ENCODE measurements at places on chromosomes 11 and 22. TPM values are rescaled to one million over a fixed set of nuclear protein-coding genes. Genes with fewer than 3 reads are reported as not detected.

DNA sequence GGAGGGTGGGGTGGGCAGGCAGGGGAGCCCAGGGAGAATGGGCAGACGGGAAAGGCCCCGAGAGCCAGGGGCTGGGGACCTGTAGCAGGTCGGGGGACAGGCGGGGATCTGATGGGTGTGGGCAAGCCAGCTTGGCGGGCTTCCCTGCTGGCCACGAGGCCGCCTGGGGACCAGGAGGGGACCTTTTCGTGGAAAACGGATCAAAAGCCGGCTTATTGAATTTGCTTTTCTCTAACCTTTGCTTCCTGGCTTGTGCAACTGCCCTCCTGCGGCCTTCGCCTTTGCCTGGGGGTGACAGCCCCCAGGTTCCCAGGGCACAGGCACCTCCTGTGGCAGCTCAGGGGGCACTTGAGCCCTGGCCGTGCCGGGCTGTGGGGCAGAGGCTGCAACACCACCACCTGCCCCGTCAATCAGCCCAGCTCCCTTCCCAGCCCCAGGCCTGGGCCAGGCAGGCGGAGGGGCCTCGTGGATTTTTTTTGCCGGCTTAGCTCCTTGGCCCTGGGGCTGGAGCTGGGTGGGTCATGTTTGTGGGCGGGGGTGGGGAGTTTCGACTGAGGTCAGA, 41.6 kb upstream of the H19 start:
- no peak overlapping the region for H3K27ac ChIP-seq
- H3K4me3 ChIP-seq, result no peak overlapping the region
- H3K27me3 ChIP-seq, result peaks cover 7% of the 10 kb centered on the region

GRCh38 chr22:29998627-29999384, 81.5 kb upstream of the HORMAD2 start:
- peaks cover 27% of the 10 kb centered on the region for H3K4me1 ChIP-seq
- peak; percentile 45 for DNase-seq
- no peak overlapping the region for H3K4me3 ChIP-seq

- no peak overlapping the region for H3K4me3 ChIP-seq
- H3K27me3 ChIP-seq, result no peaks in the 10 kb centered on the region
- no peaks in the 10 kb centered on the region for H3K36me3 ChIP-seq
These were observed 34.6 kb upstream of the MN1 start for GRCh38 chr22:27836181-27836580.

- H3K4me1 ChIP-seq, result no peaks in the 10 kb centered on the region
- H3K27me3 ChIP-seq, result no peaks in the 10 kb centered on the region
- H3K4me3 ChIP-seq, result no peak overlapping the region
- H3K36me3 ChIP-seq, result no peaks in the 10 kb centered on the region
- no peak for DNase-seq
- H3K27ac ChIP-seq, result no peak overlapping the region
These were observed 64.3 kb upstream of the ZC3H12C start for GRCh38 chr11:110028921-110029320.

Gene FAM83F
- polyA plus RNA-seq, result not detected

- no peaks in the 10 kb centered on the region for H3K36me3 ChIP-seq
- H3K4me3 ChIP-seq, result no peak overlapping the region
- H3K27ac ChIP-seq, result no peak overlapping the region
- H3K27me3 ChIP-seq, result no peaks in the 10 kb centered on the region
These were observed 373.6 kb upstream of the DDI1 start for GRCh38 chr11:103662880-103663279.

Gene CHRM1
- not detected for polyA plus RNA-seq

Gene RTN4RL2
- polyA plus RNA-seq, result 1.1 TPM

Gene SCN2B
- polyA plus RNA-seq, result not detected

Gene HTR3B
- not detected for polyA plus RNA-seq

- H3K36me3 ChIP-seq, result no peaks in the 10 kb centered on the region
- H3K4me3 ChIP-seq, result no peak overlapping the region
- H3K27ac ChIP-seq, result no peak overlapping the region
- H3K27me3 ChIP-seq, result peaks cover 7% of the 10 kb centered on the region
These were observed 7.3 kb upstream of the PES1 start for GRCh38 chr22:30598986-30599385.

Gene CRYBA4
- not detected for polyA plus RNA-seq

GRCh38 chr11:14842002-14842401, 50.0 kb downstream of the CYP2R1 start:
- no peak for DNase-seq
- no peaks in the 10 kb centered on the region for H3K36me3 ChIP-seq
- no peaks in the 10 kb centered on the region for H3K27me3 ChIP-seq
- H3K4me3 ChIP-seq, result no peak overlapping the region
- H3K27ac ChIP-seq, result no peak overlapping the region
- H3K4me1 ChIP-seq, result no peaks in the 10 kb centered on the region

DNA sequence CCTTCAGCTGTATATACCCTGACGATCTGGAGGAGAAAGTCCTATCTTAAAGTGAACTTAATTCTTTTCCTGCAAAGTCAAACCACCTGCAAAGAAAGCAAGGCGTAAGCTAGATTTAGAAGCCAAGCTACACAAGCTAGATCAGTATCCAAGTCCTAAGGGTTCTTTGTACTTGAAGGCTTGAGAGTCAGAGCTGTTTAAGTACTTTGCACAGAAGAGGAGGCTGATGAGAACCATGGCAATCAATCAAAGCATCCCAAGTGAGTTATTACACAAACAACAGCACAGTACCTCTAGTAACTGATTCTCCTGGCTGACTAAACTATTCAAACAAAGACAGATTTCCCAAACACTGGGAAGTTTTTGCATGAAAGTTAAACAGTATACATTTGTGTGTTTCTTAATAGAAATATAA, 1.9 kb downstream of the CDON start:
- no peak overlapping the region for H3K27ac ChIP-seq
- H3K4me3 ChIP-seq, result no peak overlapping the region
- no peaks in the 10 kb centered on the region for H3K36me3 ChIP-seq

- no peak for DNase-seq
- no peaks in the 10 kb centered on the region for H3K4me1 ChIP-seq
- no peak overlapping the region for H3K4me3 ChIP-seq
- H3K36me3 ChIP-seq, result no peaks in the 10 kb centered on the region
- H3K27ac ChIP-seq, result no peak overlapping the region
These were observed 68.9 kb downstream of the C11orf58 start for GRCh38 chr11:16807306-16807705.

- no peak for DNase-seq
- peaks cover 8% of the 10 kb centered on the region for H3K4me1 ChIP-seq
- no peak overlapping the region for H3K27ac ChIP-seq
- no peaks in the 10 kb centered on the region for H3K36me3 ChIP-seq
These were observed 1.8 kb upstream of the MUC2 start for GRCh38 chr11:1072821-1073231.

- H3K4me1 ChIP-seq, result no peaks in the 10 kb centered on the region
- H3K4me3 ChIP-seq, result no peak overlapping the region
- H3K36me3 ChIP-seq, result no peaks in the 10 kb centered on the region
- DNase-seq, result no peak
- no peaks in the 10 kb centered on the region for H3K27me3 ChIP-seq
These were observed 81.3 kb upstream of the CADM1 start for GRCh38 chr11:115585361-115586024.

- no peaks in the 10 kb centered on the region for H3K27me3 ChIP-seq
- H3K4me1 ChIP-seq, result no peaks in the 10 kb centered on the region
- no peaks in the 10 kb centered on the region for H3K36me3 ChIP-seq
- H3K4me3 ChIP-seq, result no peak overlapping the region
- DNase-seq, result no peak
These were observed 1505.6 kb downstream of the BRD1 start for GRCh38 chr22:48321986-48322545.

- H3K27me3 ChIP-seq, result peaks cover 8% of the 10 kb centered on the region
- no peak overlapping the region for H3K27ac ChIP-seq
- H3K36me3 ChIP-seq, result no peaks in the 10 kb centered on the region
- DNase-seq, result peak; percentile 25
- no peak overlapping the region for H3K4me3 ChIP-seq
- H3K4me1 ChIP-seq, result no peaks in the 10 kb centered on the region
These were observed 24.1 kb upstream of the CCDC188 start for GRCh38 chr22:20174785-20175596.

DNA sequence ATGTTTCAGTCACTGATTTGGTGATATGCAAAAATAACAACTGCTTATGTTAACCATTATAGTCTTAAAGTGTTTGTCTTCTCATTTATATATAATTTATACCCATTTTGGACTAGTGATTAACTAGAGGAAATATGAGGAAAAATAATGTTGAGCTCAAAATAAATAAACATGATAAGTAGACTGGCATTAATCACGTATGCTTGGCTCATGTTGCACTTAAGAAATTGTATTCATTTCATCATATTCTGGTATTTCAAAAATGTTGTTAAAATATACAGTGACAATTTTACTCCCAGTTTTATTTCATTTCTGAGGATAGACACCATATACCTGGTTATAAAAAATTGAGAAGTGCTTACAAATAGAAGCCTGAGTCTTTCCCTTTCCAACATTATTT, 3.8 kb upstream of the OR10D3 start:
- H3K27ac ChIP-seq, result no peak overlapping the region
- H3K27me3 ChIP-seq, result peaks cover 12% of the 10 kb centered on the region
- H3K4me3 ChIP-seq, result no peak overlapping the region
- no peak for DNase-seq

Gene SHANK3
- 0.08 TPM for polyA plus RNA-seq

- H3K4me1 ChIP-seq, result peaks cover 11% of the 10 kb centered on the region
- no peak for DNase-seq
- no peak overlapping the region for H3K4me3 ChIP-seq
- no peaks in the 10 kb centered on the region for H3K36me3 ChIP-seq
These were observed 5.7 kb downstream of the CTSD start for GRCh38 chr11:1757861-1758610.

DNA sequence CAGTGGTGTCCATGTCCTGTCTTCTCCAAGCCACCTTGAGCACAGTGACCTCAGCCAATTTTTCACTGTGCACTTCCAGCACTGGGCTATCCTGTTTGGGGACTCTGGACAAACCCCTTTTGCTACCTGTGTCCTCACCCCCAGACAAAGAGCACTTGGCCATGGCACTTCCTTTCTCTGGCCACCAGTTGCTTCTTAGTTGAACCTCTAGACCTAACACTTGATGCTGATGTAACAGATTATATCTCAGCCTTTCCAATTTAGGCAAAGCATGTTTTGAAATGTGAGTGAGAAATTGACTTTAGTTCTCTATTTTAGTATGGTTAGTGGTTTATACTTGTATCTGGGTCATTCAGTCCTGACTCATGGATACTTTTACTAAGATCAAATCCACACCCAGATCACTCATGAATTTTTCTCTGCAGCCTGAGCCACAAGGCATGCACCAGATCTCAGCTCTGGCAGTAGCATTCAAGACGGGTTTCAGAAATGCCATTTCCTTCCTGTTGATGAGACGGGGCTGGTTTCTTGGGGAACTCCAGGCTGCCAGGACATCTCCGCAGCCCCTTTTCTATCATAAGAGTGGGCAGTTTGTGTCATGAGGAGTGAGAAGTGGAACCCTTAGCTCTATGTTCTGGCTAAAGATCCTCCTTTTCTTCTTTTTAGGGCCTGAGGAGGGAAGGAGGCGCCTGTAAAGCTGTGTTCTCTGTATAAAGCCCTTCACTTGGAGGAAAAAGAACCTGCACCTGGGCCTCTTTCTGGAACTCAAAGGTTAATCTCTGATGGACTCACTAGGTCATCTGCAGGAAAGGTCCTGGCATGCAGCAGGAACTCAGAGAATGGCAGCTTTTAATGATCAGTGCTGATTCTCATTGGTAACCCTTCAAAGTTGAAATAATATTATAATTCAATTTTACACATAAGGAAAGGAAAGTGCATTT, 185.6 kb upstream of the TENM4 start:
- no peak overlapping the region for H3K27ac ChIP-seq
- DNase-seq, result no peak
- H3K4me1 ChIP-seq, result no peaks in the 10 kb centered on the region
- H3K4me3 ChIP-seq, result no peak overlapping the region

GRCh38 chr22:18062421-18062820, 15.4 kb upstream of the PEX26 start:
- no peak overlapping the region for H3K27ac ChIP-seq
- no peaks in the 10 kb centered on the region for H3K36me3 ChIP-seq
- DNase-seq, result no peak
- H3K27me3 ChIP-seq, result no peaks in the 10 kb centered on the region
- peaks cover 29% of the 10 kb centered on the region for H3K4me1 ChIP-seq
- no peak overlapping the region for H3K4me3 ChIP-seq

DNA sequence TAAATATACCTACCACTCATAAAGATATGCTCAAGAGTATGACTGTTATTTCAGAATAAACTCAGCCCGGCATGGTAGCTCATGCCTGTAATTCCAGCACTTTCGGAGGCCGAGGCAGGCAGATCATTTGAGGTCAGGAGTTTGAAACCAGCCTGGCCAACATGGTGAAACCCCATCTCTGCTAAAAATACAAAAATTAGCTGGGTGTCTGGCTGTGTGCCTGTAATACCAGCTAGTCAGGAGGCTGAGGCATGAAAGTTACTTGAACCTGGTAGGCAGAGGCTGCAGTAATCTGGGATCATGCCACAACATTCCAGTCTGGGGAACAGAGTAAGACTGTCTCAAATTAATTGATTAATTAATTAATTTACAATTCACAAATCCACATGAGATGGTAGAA, 208.2 kb upstream of the PDGFD start:
- no peaks in the 10 kb centered on the region for H3K36me3 ChIP-seq
- DNase-seq, result no peak
- no peaks in the 10 kb centered on the region for H3K27me3 ChIP-seq
- no peak overlapping the region for H3K4me3 ChIP-seq
- no peak overlapping the region for H3K27ac ChIP-seq

Gene PKDREJ
- not detected for polyA plus RNA-seq

Gene OR2D2
- polyA plus RNA-seq, result not detected

GRCh38 chr11:41235668-41236067, 223.8 kb downstream of the LRRC4C start:
- H3K27me3 ChIP-seq, result no peaks in the 10 kb centered on the region
- no peaks in the 10 kb centered on the region for H3K36me3 ChIP-seq
- no peak for DNase-seq

Gene IGSF22
- polyA plus RNA-seq, result not detected

DNA sequence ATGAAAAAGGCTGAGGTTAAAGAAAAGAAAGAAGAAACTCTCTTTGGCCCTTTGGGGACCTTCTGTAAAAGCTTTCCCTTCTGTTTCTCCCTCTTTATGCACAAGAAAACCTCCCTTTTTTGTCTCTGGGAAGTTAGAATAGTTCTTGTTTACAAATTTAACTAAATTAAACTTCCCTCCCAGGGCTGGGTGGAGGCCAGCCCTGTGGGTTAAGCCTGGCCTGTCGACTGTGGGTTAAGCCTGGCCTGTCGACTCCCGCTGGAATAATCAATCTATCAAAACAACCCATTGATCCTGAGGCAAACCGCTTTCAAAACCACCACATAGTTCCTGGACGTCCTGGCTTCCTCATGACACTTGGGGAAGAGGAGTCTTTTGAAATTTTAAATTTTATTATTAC, 1.2 kb upstream of the DRG1 start:
- no peak for DNase-seq
- H3K4me3 ChIP-seq, result no peak overlapping the region
- no peak overlapping the region for H3K27ac ChIP-seq
- H3K4me1 ChIP-seq, result peaks cover 12% of the 10 kb centered on the region
- H3K27me3 ChIP-seq, result no peaks in the 10 kb centered on the region
- H3K36me3 ChIP-seq, result 0 out of 2 replicates have a peak, but pooled peaks cover 3% of the 10 kb centered on the region

GRCh38 chr11:32919338-32919737, 26.7 kb downstream of the QSER1 start:
- no peaks in the 10 kb centered on the region for H3K36me3 ChIP-seq
- no peak overlapping the region for H3K4me3 ChIP-seq
- DNase-seq, result no peak
- H3K4me1 ChIP-seq, result no peaks in the 10 kb centered on the region
- no peaks in the 10 kb centered on the region for H3K27me3 ChIP-seq
- H3K27ac ChIP-seq, result no peak overlapping the region

GRCh38 chr11:17224727-17225126, 16.9 kb upstream of the PIK3C2A start:
- no peak for DNase-seq
- H3K27ac ChIP-seq, result no peak overlapping the region

GRCh38 chr22:35045451-35045850, 20.5 kb upstream of the ISX start:
- no peaks in the 10 kb centered on the region for H3K4me1 ChIP-seq
- no peak for DNase-seq
- no peaks in the 10 kb centered on the region for H3K27me3 ChIP-seq

Gene HPS4
- 17.2 TPM for polyA plus RNA-seq
